ENCODE measurements at places on chromosomes 3 and 15. TPM values are rescaled to one million over a fixed set of nuclear protein-coding genes. Genes with fewer than 3 reads are reported as not detected.

Gene OSTN
- not detected for total RNA-seq

DNA sequence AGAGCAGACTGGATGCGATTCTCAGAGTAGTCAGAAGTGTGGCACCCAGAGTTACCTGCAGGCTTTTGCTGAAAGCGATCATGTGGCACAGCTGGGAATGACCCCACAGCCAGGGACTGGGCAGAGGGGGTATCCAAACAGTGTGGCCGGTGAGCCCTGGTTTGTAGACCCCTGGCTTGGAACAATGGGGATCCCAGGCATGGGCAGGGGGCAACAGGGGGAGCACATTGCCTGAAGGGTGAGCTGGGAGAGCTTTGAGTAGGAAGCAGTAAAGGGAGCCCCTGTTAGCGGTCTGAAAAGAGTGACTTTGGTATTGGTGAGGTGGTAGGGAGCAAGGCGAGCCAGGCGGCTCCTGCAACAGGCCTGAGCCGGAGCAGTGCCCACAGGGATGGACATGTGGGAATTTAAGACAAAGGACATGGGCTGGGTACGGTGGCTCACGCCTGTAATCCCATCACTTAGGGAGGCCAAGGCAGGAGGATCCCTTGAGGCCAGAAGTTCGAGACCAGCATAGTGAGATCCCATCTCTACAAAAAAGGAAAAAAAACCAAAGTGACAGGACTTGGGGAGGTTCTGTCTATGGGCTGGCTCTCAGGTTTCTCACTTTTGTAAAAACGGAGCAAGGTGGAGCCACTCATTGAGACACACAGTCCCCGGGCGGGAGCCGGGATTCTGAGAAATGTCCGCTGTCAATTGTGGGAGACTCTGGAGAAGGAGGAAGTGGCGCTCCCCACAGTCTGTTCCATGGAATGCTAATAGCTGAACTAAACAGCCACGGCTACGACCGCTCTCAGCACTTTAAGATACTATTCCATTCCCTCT lies 223.8 kb upstream of the LYSMD4 start:
- H3K27me3 ChIP-seq: no peaks in the 10 kb centered on the region
- H3K36me3 ChIP-seq: no peaks in the 10 kb centered on the region
- peaks cover 23% of the 10 kb centered on the region for H3K4me1 ChIP-seq
- H3K4me3 ChIP-seq: no peak overlapping the region

DNA sequence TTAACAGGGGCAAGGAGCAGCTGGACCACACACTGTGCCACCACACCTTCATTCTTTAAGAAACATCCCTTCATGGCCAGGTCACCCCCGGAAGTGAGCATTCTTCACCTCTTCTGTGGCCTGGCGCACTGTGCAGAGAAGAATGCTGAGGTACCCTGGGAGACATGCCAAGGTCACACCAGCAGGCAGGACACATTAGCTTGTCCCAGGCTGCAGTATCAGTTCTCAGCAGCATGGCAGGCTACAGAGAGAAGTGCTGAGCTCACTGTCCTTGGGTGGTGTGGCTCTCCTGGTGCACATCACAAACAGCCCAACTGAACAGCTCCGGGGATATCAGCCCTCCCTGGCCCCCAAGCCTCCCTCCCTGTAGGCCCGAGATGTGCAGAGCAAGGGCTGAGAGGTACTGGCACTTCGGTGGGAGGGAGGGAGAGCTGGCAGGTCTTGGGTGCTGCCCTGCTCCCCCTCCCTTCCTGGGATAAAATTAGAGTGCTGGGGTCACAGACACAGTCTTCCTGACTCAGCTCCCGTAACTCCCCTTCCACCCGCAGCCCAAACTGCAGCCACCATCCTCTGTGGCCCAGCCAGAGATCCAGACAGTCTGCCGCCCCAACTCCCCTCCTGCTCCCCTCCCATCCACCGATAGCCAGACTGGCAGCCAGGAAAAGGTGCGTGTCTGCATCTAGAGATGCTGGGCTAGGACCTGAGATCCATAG lies 13.4 kb downstream of the SEMA7A start:
- no peaks in the 10 kb centered on the region for H3K36me3 ChIP-seq
- peaks cover 6% of the 10 kb centered on the region for H3K4me1 ChIP-seq
- no peak overlapping the region for H3K4me3 ChIP-seq
- H3K27ac ChIP-seq: no peak overlapping the region

- H3K27me3 ChIP-seq: no peaks in the 10 kb centered on the region
- no peak overlapping the region for H3K27ac ChIP-seq
- no peak for DNase-seq
- no peak overlapping the region for H3K4me3 ChIP-seq
- H3K4me1 ChIP-seq: no peaks in the 10 kb centered on the region
Measured at GRCh38 chr3:86178095-86178494, 812.9 kb downstream of the VGLL3 start.

DNA sequence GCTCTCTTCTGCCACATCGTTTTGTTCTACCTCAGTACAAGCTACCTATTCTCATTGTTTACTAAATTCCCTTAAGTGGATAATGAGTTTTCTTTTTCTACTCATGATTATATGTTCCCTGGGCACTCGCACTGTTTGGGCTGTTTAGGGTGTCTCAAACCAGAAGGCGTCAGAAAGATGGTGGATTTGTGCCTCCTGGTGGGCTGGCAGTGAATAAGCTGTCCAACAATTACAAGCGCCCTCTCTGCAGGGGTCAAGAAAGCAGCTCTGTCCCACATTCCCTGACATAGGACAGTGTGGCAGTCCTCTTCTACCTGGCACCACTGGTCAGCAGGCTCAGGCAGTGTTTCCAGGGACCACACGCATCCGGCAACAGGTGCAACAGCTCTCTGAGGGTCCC lies 173.4 kb upstream of the PPP2R3A start:
- no peaks in the 10 kb centered on the region for H3K36me3 ChIP-seq
- H3K27me3 ChIP-seq: no peaks in the 10 kb centered on the region
- H3K4me1 ChIP-seq: no peaks in the 10 kb centered on the region
- no peak overlapping the region for H3K4me3 ChIP-seq
- no peak for DNase-seq
- H3K27ac ChIP-seq: no peak overlapping the region

Data from vagina (tissue), 2 donors.